ENCODE measurements at places on chromosomes 3 and 15.

- no peak for DNase-seq
Measured at GRCh38 chr15:91867581-91868026, 14.1 kb downstream of the SLCO3A1 start.

- no peak for DNase-seq
Measured at GRCh38 chr15:52016316-52016715, 2.7 kb upstream of the MAPK6 start.

DNA sequence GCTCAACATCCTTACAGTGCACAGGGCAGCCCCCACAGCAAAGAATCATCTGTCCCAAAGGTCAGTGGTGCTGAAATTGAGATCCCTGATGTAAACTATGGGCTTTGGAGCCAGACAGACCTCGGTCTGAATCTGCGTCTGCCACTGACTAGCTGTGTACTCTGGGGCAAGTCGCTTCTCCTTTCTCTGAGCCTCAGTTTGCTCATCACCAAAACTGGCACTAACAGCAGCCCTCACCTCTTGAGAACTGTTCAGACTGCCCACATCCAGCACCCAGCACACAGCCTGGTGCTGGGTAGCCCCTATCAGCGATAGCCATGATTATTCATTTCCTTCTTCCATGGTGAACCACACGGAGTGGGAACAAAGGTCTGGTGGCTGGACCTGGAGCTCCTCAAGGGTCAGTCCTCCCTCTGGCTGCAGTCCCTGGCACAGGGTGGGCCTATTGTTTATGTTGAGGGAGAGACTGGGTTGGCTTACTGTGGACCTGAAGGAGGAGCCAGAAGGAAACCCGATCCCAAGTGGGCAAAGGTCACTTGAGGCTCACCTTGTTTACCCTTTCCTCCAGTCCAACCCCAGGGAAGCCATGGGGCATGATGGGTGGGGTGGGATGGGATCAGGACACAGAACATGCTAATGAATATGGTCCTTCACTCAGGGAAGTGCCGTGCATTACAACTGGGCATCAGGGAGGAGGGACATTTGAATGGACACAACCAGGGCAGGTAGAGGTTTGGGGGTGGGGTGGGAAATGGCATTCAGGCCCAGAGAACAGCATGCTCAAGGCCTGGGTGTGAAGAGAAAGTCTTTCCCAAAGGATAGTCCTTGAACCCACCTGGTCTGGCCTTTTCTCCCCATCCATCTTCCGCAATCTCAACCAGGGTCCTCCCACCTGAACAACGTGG is 1.6 kb upstream of the PRKCD start:
- no peak for DNase-seq

DNA sequence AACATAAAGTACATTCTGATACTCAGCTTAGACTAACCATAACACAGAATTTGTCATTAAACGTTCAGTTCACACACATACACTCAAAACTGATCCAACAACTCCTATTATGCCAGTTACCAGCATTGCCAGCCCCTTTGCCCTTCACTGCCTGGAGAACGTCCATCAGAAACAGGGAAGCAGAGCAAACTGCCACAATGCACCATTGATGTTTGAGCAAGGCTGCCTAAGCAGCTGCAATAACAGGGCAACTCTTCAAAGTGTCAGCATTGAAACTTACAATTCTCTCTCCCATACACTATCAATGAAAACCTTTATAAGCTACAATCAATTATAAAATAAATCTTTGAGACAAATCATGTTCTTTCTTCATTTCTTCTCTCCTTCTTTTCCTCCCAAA is 85.1 kb downstream of the ZBTB20 start:
- no peak for DNase-seq

DNA sequence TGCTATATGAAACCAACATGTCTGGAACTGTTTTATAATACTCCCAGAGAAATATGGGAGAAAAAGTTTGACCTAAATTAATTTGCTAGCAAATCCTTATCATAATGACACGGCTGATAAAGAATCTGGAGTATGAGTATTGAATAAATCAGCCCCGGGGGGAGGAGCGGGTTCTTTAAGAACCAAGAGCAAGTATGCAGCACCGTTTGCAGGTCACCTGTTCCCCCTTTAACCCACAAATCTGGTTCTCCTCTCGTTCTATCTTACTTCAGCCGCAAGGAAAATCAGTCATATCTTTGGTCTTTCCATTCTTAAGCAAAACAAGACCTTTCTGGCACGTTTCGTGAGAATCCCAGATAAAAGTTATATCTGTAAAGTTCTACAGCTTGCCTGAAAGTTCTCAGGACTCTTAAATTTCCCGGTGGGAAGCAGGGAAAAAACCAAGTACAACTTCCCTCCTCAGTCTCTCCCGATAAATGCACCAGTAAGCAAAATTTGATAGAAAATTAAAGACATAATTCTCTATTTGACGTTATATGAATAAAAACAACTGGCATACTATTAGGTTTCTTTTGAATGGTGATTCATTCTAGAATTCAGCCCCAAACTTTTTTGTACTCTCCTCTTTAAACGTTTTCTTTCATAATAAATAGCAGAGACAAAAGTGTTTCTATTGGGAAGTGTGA is 348.6 kb downstream of the ZBBX start:
- DNase-seq: no peak

DNA sequence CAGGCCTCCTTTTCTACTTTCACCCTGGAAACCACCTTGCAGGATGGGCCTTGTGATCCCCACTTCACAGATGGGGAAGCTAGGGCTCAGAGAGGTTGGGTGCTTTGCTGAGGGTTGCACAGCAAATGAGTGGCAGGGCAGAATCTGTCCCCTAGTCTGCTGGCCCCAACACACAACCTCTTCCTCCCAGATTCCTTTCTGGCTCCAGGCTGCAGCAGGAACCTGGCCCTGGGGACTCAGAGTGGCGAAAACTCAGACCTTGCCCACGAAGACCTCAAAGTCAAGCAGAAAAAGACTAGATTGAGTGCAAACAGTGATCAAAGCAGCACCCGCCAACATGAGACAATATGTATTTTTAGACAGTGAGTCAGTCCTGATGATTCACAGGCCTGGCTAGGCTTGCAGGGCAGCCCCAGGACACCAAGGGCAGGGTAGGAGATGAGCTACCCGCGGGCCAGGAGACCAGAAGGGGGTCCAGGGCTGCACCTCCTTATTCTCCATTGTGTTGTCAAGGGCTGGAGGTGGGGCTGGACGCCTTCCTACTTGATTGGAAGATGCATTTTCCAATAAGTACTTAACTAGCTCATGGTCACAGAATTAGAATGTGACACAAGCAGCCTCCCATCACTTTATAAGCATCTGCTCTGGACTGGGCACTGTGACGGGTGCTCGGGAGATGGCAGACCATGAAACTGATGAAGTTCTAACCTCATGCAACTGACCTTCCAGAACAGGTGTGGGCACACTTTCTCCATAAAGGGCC is 23.9 kb downstream of the GOLGA6L2 start:
- DNase-seq: no peak

DNA sequence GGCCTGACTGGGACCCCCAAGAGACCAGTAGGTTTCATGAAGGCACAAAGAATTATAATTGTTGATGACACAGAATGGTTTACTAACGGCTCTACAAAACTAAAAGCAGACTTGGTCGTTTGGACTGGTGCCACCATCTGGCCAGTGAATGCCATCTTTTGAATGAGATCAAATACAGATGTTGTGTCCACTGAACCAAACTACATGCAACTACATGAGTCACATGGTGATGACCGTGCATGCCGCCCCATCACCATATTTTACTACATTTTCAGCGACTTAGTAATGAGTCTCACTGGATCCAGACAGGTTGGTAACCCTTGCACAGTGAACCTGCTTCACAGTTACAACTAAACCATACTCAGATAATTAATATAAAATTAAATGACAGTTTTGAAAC is 803.3 kb downstream of the DIPK2A start:
- no peak for DNase-seq

DNA sequence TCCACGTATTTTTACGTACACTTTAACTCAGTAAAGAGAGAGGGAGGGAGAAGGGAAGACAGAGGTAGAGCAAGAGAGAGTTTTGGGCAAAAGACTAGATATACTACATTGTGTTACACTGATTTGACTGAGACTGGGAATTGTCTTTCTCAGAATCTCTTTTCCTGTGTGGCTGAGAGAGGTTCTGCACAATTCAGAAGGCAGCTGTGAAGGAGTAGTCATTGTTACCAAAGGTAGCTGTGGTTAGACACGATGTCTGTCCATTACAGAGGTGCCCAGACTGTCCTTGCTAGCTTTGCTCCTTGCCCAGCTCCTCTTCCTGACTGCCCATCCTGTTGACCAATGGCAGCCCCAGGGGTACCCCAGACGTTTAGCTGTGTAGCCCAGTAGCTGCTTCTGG is 577.5 kb upstream of the CBLB start:
- no peak for DNase-seq

GRCh38 chr3:11131371-11131770 is 22.9 kb upstream of the HRH1 start:
- no peak for DNase-seq

DNA sequence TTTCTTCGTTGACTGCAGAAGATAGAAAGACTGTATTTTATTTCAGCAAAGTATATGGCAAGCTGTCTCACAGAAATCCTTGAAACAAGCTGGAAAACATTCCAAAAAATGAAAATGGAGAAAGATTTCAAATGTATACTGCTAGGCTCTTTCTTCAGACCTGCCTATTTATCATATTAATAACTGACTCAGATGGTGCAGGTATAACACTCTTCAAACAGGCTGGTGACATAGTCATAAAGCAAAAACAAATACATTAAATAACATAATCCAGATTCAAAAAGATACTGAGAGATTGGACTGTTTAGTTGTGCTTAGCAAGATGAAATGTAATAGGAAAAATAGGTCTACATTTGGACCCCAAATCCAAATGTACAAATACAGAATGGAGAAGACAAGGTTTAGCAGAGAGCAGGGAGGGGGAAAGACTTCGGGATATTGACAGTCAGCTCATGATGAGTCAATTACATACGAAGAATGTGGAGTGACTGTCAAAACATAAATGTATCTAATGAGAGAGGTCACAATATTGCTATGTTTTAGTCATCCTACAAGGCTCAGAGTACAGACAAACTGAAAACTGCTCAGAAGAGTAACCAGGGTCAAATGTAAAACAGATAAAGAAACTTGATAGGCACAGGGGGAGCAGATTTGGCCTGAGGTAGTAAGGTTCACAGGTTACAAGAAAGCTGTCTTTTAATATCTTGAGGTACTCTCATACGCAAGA is 88.7 kb downstream of the DMXL2 start:
- no peak for DNase-seq

DNA sequence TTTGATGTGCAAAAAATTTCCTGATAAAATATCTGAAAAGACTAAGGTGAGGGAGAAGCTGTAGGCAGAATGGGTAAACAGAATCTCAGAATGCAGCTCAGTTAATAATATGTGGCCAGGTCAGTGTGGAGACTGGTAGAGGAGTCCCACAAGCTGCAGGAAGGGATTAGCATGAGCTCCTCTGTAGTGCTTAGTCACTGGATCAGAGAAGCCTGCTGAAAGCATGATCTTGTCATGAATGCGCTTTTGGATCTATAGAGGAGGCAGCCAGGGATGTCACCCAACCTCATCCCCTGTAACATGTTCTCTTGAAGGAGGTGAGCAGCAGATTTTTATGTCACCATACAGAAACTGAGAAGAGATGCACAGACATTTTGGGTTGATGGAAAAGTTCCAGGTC is 1035.3 kb upstream of the GBE1 start:
- no peak for DNase-seq

- no peak for DNase-seq
Measured at GRCh38 chr15:98567951-98568350, 80.4 kb upstream of the IGF1R start.

- DNase-seq: no peak
Measured at GRCh38 chr3:128376516-128376915, 90.2 kb downstream of the DNAJB8 start.

GRCh38 chr3:53672981-53673380 is 173.2 kb downstream of the CHDH start:
- DNase-seq: no peak

GRCh38 chr15:48392356-48392755 is 61.1 kb downstream of the DUT start:
- no peak for DNase-seq

DNA sequence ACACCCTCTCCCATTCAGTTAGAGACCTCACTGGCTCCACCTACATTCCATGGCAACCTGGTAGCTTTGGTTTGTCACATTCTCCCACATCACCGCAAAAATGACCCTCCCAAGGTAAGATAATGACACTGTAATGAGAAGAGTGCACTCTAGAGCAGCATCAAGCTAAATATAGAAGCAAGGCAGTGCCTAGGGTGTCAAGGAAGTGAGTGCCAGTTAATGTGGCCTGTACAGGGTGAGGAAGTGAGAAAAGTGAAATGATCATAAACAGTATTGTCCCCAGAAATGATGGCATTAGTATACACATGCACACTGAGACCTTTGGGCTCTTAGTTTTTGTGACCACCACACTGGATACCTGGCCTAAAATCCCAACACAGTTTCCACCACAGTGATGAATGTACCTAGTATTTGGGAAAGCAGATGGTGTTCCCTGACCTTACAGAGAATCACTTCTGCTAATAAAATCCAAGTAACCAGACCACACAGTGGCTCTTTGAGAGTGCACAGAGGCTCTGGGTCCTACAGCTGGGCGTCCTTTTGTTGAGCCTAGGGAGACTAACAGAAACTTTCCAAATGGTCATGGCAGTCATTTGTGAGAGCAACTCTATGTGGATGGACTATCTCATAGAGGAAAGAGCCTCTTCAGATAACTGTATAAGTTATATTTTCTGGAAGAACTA is 106.6 kb downstream of the ARPP21 start:
- no peak for DNase-seq

- no peak for DNase-seq
Measured at GRCh38 chr3:17833786-17834559, 91.5 kb upstream of the TBC1D5 start.

DNA sequence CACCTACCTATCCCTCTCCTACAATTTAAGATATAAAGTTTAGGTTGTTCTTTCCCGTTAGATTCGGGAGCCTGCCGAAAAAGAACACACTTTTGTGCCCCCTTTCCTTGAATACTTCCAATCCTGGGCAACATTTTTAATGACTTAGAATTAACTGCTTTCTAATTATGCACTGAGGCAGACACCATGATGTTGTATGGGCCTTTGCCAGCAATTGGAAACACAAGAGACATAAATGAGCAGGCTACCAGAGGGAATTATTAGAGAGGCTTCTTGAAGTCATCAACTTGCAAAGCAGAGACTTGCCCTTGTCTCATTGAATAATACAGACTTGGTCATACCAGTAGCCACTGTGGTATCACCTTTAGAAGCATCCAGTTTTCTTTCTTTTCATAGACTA is 96.8 kb downstream of the CDIN1 start:
- no peak for DNase-seq

DNA sequence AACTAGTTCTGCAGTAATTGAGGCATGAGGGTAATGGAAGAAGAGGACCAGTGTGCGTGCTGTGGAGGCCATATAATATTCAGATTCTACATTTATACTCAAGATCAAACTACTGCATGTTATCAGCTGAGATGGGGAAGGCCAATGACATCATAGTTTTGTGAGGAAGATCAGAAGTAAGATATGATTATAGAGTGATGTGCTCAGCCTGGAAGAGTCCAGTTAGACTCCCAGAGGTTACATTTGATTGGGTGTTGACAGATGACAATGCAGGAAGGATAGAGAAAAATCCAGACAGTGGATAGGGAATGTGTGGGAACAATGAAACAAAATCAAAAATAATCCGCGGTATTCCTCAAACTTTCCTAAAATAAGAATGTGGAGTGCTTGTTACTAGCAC is 35.4 kb downstream of the GOLIM4 start:
- no peak for DNase-seq

Measured in activated CD4-positive, alpha-beta T cell treated with anti-CD3 and anti-CD28 coated beads for 24 hours (primary cell).